ENCODE measurements at places on chromosomes 6 and 20.

- no peak for DNase-seq
Measured at GRCh38 chr6:44514085-44514484, 126.6 kb downstream of the CDC5L start.

DNA sequence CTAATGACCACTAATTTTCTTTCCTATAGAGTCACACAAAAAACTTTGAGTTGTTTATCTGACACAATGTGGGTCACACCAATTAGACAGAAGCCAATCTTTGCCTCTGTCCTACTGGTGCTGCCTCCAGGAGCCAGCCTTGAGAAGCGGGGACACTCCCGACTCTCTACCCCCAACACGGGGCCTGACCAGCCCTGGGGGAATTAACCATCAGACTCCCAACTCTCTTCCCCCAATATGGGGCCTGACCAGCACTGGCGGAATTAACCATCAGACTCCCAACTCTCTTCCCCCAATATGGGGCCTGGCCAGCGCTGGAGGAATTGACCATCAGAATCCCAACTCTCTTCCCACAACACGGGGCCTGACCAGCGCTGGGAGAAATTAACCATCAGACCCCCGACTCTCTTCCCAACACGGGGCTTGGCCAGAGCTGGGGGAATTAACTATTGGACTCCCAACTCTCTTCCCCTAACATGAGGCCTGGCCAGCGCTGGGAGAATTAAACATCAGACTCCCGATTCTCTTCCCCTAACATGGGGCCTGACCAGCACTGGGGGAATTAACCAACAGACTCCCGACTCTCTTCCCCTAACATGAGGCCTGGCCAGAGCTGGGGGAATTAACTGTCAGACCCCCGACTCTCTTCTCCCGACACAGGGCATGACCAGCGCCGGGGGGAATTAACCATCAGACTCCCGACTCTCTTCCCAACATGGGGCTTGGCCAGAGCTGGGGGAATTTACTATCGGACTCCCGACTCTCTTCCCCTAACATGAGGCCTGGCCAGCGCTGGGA lies 12.5 kb downstream of the CST7 start:
- no peak for DNase-seq

GRCh38 chr20:16412906-16413305 lies 160.3 kb downstream of the KIF16B start:
- DNase-seq, result no peak

- DNase-seq, result no peak
Measured at GRCh38 chr6:152124429-152125074, 317.1 kb downstream of the ESR1 start.
